Stimulated activated CD8-positive, alpha-beta memory T cell treated with anti-CD3 and anti-CD28 coated beads, Interleukin-7, amount 100 ng/mL, for 48 hours (primary cell): ENCODE measurements at places on chromosomes 11 and 22.

- DNase-seq, result no peak
Measured at GRCh38 chr11:108624196-108624925, 30.8 kb upstream of the EXPH5 start.

DNA sequence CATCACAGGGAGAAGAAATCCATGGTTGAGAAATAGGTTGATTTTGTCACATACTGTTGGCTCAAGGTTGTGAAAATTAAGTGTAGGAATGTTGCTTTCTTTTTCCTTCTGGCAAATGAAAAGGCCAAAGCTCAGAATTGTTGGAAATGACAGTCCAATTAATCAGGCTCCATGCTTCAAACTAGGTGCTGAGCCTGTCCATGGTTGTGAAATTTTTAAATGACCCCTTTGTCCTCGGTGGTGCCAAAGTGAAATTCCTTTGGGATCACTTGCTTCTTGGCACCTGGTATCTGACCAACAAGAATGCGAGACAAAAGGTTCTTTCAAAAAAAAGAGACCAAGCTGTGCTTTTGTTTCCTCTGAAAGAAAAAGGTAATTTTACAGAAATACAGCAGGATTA, 451.9 kb downstream of the ETS1 start:
- DNase-seq, result no peak

GRCh38 chr22:30397656-30398635, 1.1 kb downstream of the SEC14L2 start:
- no peak for DNase-seq

- no peak for DNase-seq
Measured at GRCh38 chr22:40240686-40241085, 63.0 kb downstream of the TNRC6B start.

GRCh38 chr11:8047382-8047781, 33.6 kb upstream of the TUB start:
- DNase-seq, result no peak
